Glutamatergic neuron (in vitro differentiated cells): ENCODE measurements at places on chromosomes 2 and 18.

GRCh38 chr2:120497261-120497977, 151.5 kb downstream of the INHBB start:
- DNase-seq: peak; percentile 11

GRCh38 chr2:49928551-49928950, 774.2 kb upstream of the FSHR start:
- DNase-seq: no peak

DNA sequence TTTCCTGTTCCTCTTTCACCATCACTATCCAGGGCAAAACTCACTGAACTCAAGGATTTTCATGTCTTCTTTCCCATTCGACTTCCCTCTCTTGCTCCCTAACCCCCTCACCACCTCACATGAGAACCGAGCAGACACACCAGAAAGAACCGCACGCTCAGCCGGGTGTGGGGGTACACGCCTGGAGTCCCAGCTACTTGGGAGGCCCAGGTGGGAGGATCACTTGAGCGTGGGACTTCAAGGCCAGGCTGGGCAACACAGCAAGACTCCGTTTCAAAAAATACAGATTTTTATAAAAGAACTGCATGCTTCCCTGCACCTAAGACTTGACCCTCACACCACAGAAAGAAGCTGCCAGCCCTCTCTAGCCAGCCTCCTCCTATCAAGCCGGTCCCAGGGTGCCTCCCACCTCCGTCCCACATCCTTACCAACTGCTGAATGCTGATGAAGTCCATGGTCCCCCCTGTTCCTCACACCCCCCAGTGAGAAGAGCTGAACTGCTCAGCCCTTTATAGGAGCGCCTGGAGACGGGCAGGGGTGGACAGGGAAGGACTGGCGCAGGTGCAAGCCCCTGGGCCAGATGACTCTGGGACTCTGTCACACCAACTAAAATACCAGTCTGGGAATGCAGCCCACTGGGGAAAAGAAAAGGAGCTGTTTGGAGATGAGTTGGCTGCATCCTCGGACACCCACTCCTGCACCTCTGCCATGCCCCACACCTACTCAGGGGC, at the start of gene ANKRD23:
Gene ANKRD23, minus strand, starts transcription at position 484 of the 731 bp plus-strand sequence. Its CDS starts 29 bp downstream, at position 455.
- no peak for DNase-seq

GRCh38 chr18:35410561-35410960, 33.4 kb upstream of the ZNF396 start:
- DNase-seq: no peak
